ENCODE measurements at places on chromosomes 3 and 15.

DNA sequence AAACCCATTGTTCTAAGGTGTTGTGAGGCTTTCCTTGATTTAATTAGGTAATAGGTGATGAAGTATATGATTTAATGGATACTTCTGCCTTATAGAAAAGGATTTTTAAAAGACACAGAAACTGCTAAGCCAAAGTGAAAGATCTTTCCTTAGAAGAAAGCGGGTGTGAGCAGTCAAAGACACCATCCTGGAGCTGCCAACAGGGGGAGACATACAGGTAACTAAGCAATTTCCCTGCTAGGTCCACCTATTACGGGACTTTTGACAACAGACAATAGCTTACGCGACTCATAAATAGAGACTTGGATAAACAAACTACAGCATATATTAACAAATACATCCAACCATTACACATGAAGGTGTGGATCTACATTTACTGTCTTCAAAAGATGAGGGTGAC lies 669.5 kb downstream of the SQOR start:
- no peak for DNase-seq

- DNase-seq = no peak
These were observed 145.0 kb upstream of the MITF start for GRCh38 chr3:69594286-69594685.

DNA sequence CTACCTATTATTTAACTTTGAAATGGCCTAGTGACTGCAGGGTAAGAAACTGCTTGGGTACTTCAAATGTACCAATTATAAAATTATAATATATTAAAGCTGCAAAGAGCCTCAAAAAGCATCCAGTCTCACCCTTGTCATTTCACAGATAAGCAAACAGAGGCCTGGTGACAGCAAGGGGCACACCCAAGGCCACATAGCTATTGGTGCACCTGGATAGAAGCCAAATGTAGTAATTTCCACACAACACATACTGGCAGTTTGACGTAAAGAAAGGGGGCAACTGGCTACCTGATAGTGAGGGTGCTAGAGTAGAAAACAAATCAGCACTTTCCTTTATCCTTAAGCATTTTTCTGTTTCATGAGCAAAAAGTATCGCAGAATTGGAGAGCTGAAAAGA lies 51.1 kb downstream of the IFT57 start:
- no peak for DNase-seq

- DNase-seq = no peak
These were observed 70.1 kb downstream of the CEMIP start for GRCh38 chr15:80849308-80849707.

- DNase-seq = no peak
These were observed 130.3 kb downstream of the MINAR1 start for GRCh38 chr15:79562403-79562815.

GRCh38 chr3:119639494-119640350 lies 20.7 kb downstream of the POPDC2 start:
- DNase-seq = no peak

DNA sequence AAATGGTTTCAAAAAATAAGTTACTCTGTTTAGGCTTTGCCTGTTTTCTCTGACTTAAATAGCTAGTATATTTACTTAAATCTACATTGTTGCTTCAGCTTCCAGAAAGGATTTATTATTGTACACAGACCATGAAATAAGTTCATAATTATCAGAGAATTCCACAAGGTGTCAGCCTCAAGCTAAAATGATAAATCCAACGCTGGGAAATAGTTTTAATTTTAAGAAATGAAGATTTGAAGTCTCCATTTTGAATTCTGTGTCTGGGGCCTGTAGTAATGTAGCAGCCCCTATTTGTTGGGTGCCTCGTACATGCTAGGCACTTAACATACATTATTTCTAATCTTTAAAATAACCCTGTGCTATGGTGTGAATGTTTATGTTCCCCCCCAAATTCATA lies 92.6 kb upstream of the KCNMB2 start:
- no peak for DNase-seq

DNA sequence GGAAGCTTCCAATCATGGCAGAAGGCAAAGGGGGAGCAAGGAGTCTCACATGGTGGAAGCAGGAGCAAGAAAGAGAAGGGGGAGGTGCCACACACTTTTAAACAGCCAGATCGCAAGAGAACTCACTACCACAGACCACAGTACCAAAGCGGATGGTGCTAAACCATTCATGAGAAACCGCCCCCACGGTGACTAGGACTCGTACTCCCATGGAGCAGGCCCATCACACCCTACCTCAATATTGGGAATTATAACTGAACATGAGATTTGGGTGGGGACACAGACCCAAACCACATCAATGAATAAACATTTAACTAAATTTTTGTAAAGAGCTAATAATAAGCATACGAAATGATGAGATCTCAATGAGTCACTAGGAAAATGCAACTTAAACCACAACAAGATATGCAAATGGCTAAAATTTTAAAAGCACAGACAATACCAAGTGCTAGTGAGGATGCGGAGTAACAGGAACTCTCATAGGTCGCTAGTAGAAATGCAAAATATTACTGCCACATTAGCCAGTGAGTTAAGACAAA lies 10.0 kb downstream of the MRPS25 start:
- peak; percentile 44 for DNase-seq

DNA sequence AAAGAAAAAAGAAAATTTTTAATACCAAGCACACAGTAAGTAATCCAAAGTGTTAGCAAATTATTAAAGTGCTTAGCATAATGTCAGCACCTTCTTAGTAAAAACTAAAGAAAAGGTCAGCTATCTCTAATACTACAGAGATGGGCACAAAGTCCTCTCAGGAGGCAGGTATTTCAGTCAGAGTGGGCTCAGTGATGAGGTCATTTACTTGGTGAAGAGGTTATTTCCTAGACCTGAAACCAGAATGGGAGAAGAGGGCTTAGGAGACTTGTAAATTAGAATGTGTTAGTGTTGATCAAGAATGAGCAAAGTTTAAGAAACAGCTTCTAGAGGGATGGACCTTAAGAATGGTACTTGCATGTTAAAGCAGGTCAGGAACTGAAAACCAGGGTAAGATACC lies 8.7 kb upstream of the PKM start:
- no peak for DNase-seq

GRCh38 chr3:195468841-195469240 lies 26.0 kb upstream of the ACAP2 start:
- no peak for DNase-seq

DNA sequence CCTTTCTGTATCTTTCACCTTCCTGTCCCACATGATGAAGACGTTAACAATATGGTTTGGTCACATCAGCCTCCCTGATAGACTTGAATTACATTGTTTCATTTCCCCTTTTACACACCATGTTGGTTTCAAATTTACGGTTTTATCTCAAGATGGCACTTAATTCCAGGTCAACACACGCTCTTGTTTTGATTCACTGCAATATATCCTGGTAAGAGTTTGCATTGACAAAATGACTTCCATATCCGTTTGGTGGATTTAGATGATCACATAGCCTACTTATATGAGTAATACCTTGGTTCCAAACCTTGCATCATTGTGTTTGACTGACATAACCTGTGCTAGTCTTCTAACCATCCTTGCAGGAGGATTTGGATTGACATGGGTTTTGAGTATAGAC lies 499.4 kb downstream of the ROBO1 start:
- no peak for DNase-seq

DNA sequence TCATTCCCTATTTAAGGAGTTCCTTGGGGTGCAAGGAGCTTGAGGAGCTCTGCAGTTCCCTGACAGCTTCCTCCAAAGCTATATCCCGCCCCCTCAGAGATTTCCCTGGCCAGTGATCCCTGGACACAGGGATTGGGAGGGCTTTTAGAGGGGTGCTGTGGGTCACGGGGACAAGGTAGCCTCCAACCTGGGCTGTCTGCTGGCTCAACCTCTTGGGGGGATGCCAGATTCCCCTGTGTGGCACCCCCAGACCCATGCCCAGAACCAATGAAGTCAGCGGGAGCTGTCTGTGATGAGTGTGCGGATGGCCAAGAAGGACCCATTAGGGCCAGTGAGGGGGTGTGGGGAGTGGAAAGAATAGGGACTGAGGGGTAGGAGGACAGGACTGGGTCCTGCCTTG lies 21.0 kb upstream of the ATP2B2 start:
- DNase-seq = no peak

GRCh38 chr3:161104561-161105551 lies at the start of gene B3GALNT1:
Gene B3GALNT1, minus strand, starts transcription at chr3:161105349. Its CDS starts 18,595 bp downstream, at chr3:161086754.
- DNase-seq = peak; percentile 21

GRCh38 chr3:107976202-107976800 lies 114.5 kb downstream of the CD47 start:
- no peak for DNase-seq

GRCh38 chr3:73510784-73511183 lies 114.0 kb downstream of the PDZRN3 start:
- DNase-seq = no peak

DNA sequence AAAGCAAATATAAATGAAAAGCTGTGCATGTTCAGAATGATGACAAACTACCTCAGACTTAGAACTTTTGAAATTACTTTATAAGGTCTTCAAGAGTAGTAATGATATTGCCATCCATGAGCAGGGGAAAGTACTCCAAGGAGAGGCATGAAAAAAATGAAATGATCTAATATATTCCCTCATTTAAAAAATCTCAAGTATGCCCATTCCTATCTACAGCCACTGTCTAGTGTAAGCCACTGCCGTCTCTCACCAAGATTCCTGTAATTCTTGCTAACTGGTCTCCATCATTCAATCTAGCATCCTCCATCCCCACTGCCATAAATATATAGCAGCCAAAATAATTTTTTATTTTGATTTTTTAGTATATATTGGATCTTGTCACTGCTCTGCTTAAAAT lies 258.8 kb downstream of the PLOD2 start:
- no peak for DNase-seq

- no peak for DNase-seq
These were observed 182.6 kb downstream of the STAC start for GRCh38 chr3:36562945-36563344.

DNA sequence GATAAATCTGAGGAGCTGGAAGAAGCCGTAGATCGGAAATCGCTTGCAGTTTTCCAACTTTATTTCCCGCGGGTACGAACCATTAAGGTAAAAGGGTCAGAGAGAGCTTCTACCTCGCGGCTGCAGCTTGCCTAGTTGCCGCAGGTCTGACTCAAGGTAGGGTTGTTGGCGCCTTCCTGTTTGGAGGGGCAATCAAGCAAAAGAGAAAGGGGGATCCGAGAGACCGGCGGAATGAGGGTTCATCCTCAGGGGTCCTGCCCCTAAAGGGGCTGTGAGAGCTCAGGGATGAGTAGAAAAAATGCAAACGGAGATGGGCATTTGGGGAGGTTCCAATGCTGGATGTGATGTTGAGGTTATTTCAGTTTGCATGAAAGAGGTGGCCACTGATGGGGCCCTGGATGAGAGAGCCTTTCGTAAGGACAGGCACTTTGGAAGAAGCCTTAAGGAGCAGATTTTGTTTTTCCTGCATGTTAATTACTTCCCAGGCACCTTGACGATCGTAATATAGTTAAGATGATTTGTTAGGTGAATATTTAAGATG lies 265.4 kb downstream of the CGGBP1 start:
- DNase-seq = no peak

- DNase-seq = no peak
These were observed 95.6 kb downstream of the DHX36 start for GRCh38 chr3:154228561-154229216.

DNA sequence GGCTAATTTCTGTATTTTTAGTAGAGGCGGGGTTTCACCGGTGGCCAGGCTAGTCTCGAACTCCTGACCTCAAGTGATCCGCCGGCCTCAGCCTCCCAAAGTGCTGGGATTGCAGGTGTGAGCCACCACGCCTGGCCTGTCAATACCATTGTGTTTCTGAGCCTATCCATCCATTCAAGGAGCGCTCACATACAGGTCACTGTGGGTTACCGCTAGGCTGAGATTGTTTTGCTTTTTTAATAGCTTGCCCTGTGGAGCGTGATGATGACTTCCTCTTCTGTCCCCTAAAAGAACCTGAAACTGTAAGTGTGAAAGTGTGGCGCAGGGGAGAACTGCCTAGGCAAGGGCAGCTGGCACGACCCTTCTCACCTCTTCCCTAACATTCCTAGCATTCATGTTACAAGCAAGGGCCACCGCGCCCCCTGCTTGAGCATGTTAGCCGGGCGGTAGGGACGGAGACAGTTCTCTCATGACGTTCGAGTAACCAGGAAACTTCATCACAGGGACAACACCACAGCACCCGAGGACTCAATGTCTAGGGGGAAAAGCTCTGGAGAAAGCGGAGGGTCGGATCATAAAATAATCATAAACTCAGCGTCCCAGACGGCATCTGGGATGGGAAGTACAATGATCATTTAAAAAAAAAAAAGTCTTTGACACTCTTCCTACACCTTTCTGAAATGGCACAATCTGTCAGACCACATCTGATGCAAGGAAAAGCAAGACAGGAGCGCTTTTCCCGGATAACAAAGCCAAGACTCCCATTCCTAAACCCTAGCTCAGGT lies 790 bp downstream of the LAMP3 start:
- peak; percentile 13 for DNase-seq

- no peak for DNase-seq
These were observed 35.1 kb upstream of the RGMA start for GRCh38 chr15:93124126-93124525.

DNA sequence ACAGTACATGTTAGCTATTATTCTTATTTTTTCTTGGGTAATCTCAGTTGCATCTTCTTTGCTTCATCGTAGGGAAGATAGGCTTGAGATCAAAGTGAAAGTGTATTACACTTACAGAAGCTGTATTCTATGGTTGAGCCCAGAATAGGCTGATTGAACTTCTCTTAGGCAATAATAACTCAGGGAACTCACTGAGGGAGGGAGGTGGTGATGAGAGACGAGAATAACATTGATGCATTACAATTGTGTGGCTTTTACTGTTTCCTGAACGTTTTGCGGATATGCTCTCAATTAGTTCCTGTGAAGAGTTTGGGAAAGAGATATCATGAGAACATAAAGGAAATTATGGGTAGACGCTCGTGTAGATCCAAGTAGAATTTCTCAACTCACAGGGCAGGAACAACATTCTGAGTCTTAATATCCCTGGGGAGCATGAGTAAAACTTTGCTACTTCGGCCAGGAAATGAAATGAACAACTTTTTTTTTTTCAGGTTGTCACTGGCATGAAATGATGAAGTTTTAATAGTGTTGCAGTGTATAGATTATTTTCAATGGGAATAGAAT lies 302.2 kb downstream of the TUSC7 start:
- DNase-seq = no peak

GRCh38 chr15:78933823-78934654 lies 10.8 kb downstream of the CTSH start:
- no peak for DNase-seq

DNA sequence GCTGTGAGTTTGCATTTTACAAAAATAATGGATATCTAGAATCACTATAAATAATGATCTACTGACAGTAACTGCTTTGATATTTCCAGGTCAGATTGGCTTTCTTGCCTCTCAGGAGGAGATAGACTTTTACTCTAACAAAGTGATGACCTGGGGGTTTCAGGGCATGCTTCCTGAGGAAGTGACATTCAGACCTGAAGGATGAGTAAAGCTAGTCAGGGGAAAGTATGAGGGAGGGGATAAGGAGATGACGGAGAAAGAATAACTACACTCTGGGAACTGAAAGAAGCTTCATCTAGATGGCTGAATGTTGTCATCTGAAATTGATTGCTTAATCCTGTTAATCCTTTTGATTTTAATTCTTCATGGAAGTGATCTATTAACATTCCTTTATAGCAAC lies 32.2 kb downstream of the ARMC8 start:
- no peak for DNase-seq
